ENCODE measurements at places on chromosomes 2 and 18. TPM values are rescaled to one million over a fixed set of nuclear protein-coding genes. Genes with fewer than 3 reads are reported as not detected.

Gene CYP27C1
- polyA plus RNA-seq = 13.8 TPM

- DNase-seq = no peak
Measured at GRCh38 chr18:12028674-12029073, 47.4 kb downstream of the IMPA2 start.

DNA sequence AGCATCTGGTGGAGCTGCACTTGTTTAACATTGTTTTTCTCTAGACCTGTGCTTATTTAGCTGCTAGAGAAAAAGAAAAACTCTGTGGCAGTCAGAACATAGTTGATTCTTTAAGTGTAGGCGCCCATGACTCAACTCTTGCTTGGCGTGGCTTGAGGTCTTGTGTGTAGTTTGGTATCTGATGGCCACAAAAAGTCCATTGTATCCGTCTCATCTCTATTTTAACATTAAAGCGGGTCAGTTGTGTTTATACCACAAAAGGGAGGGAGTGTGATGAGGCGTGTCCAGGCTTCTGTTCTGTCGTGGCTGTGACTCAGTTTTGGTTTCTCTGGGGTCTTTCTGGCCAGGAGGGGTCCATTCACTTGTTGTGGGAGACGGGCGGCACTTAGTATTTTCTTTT lies 24.2 kb upstream of the UGT1A8 start:
- no peak for DNase-seq

DNA sequence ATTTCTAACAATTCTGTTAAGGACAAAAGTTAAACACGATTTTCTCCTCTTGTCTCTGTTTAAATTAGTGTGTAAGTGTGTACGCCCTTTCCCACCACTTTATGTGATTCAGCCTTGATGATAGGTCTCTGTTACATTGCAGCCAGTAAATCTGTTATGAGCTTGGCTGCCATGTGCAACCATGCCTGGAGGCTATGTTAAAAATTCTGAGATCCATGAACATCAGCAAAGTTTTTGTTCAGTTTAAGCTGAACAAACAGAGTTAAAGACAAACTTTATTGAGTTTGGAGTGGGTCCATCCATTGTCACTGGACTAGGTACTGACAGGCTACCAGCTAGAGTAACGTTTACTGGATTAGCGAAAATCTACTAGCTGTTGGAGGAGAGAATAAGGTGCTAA lies 110.4 kb downstream of the NCKAP5 start:
- DNase-seq = no peak

GRCh38 chr2:217727801-217728200 lies 275.0 kb downstream of the TNS1 start:
- no peak for DNase-seq

Gene MEP1B
- polyA plus RNA-seq = 0.18 TPM

GRCh38 chr18:34993289-34993688 lies 47.9 kb upstream of the MAPRE2 start:
- DNase-seq = no peak

Gene CACNB4
- polyA plus RNA-seq = 15.5 TPM

GRCh38 chr2:148221926-148222325 lies 201.0 kb downstream of the MBD5 start:
- DNase-seq = no peak

GRCh38 chr2:7749895-7750559 lies 832.8 kb downstream of the RNF144A start:
- no peak for DNase-seq

Gene CHST9
- polyA plus RNA-seq = 5.3 TPM

DNA sequence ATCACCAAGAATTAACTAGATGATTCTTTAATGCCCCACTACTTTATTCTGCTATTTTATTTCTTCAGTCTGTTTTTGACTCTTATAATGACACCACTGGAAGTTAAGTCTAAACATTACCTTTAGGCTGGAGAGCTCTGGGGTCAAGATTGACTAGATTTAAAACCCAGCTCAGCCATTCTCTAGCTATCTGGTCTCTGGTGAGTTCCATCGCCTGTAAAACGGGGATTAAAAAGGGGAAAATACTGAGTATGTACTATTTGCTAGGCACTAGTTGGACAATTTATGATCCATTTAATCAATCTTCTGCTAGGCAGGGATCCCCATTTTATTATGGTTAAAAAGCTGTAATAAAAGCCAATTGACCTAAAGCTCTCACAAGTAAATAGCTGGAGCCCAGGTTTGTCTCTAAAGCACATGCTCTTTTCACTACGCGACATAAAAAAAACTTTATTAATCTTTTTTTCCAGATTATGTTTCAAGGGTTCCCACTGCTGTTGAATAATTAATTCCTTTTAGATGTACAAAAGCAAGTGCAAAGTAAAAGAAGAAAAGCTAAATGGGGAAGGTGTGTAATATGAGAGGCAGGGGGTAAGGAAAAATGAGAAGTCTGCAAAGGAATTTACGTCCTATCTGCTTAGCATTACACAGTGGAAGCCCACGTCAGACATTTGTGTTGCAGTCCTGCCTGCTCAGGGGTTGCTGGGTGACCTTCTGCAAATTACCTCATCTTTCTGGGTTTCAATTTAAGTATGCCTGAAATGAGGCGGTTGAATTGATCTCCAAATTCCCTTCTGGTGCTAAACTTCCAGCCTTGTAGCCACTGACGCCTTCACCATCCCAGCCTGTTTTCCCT lies 918 bp upstream of the NABP1 start:
- DNase-seq = peak; percentile 72

Gene ZAP70
- 2.2 TPM for polyA plus RNA-seq

Gene TUBA4B
- 0.75 TPM for polyA plus RNA-seq

Gene HOXD13
- 0.20 TPM for polyA plus RNA-seq

DNA sequence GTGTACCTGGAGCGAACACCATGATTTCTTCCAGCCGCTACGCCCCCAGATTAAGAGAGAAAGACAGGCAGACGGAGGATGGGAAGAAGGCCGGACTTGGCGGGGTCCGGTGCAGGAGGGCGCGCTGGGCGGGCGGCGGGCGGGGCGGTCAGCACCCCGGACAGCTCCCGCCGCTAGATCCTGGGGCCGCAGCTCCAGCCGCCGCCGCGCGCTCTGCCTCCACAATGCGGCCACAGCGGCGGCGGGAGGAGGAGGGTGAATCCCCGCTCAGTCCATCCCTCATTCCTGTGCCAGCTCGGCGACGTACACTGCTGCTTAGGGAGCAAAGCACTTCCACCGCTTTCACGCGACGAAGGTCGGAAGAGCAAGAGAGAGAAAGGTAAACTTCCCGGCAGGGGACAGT lies at the start of gene AKAIN1:
AKAIN1 (minus strand) TSS at position 226 of the 403 bp plus-strand sequence; CDS start at position 22, 204 bp downstream.
- DNase-seq = peak; percentile 71

Gene UBR3
- polyA plus RNA-seq = 48.3 TPM

Gene ANKZF1
- 73.1 TPM for polyA plus RNA-seq
